Activated T-helper 1 cell treated with anti-CD3 and anti-CD28 coated beads, Interleukin-2, amount 50 U/mL, for 16 hours (primary cell): ENCODE measurements at places on chromosomes 1 and 21.

- DNase-seq, result no peak
These were observed 210.1 kb downstream of the GIPC2 start for GRCh38 chr1:78255846-78256245.

GRCh38 chr1:210792250-210793102 lies 341.5 kb downstream of the KCNH1 start:
- DNase-seq, result no peak

GRCh38 chr1:230103306-230104173 lies 36.5 kb downstream of the GALNT2 start:
- DNase-seq, result no peak

- DNase-seq, result no peak
These were observed 282.7 kb downstream of the KIF26B start for GRCh38 chr1:245437369-245438062.

- DNase-seq, result no peak
These were observed 647.5 kb upstream of the CHRM3 start for GRCh38 chr1:238738892-238739291.

DNA sequence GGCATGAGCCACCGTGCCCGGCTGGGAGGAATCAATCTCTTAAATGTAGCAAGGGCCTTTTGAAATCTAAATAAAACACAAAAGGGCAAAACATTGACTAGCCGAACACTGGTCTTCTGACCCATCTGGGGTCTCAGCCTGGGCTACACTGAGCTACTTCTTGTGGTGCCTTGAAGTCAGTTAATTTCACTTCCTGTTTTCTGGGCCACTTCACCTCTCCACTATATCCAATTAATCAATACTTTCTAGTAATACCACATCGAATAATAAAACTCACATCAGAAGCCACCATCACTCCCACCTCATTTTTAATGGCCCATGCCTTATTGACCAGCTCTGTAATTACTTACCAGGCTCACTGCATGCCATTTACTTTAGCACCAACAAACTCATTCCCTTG lies 138.0 kb upstream of the SAMSN1 start:
- no peak for DNase-seq

DNA sequence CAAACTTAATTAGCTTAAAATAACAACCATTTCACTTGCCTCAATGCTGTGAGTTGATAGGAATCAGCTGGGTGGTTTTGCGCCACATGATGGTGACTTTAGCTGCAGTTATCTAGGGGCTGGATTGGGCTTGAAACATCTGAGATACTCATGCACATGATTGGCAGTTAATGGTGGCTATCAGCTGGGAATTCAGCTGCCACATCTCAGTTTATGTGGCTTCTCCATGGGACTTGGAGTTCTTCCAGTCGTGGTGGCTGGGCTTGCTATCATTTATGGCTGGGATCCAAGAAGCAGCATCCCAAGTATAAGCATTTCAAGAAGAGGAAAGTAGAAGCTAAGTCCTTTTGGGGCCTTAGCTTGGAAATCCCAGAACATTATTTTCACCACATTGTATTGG lies 36.4 kb downstream of the PDC start:
- no peak for DNase-seq

DNA sequence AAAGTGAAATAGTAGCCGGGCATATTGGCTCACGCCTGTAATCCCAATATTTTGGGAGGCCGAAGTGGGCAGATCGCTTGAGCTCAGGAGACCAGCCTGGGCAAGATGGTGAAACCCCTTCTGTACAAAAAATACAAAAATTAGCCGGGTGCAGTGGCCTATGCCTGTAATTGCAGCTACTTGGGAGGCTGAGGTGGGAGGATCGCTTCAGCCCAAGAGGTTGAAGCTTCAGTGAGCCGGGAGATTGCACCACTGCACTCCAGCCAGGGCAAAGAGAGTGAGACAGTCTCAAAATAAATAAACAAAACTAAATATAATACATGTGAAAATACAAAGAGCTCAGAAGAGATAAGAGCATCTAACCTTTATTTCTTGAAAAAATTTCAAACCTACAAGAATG lies 2.3 kb upstream of the MSTO1 start:
- DNase-seq, result no peak

DNA sequence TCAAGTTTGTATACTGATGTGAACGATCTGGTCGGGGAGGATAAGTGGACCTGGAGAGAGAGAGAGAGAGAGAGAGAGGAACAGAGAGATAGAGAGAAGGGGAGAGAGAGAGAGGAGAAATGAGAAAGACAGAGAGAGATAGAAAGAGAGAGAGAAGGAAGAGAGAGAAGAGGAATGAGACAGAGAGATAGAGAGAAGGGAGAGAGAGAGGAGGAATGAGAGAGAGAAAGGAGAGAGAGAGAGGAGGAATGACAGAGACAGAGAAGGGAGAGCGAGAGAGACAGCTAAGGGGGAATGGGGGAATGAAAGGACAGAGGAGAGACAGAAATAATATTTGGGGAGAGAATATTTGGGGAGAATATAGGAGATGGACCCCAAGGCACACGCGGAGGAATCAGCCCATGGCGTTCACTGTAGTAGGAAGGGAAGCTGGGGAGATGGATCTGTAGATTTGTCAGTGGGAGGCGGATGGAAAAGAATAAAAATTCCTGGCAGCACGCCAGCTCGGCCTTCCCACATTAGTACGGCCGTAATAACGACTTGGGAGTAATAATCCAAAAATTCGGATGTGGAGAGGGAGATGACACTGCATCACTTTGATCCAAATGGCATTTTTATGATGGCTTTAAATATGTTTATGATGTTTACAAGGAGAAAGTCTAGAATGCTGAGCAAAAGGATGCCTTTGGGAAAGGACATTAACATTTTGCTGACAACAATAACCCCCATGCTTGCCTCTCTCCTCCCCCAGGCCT lies 159.8 kb upstream of the KCNJ6 start:
- no peak for DNase-seq

DNA sequence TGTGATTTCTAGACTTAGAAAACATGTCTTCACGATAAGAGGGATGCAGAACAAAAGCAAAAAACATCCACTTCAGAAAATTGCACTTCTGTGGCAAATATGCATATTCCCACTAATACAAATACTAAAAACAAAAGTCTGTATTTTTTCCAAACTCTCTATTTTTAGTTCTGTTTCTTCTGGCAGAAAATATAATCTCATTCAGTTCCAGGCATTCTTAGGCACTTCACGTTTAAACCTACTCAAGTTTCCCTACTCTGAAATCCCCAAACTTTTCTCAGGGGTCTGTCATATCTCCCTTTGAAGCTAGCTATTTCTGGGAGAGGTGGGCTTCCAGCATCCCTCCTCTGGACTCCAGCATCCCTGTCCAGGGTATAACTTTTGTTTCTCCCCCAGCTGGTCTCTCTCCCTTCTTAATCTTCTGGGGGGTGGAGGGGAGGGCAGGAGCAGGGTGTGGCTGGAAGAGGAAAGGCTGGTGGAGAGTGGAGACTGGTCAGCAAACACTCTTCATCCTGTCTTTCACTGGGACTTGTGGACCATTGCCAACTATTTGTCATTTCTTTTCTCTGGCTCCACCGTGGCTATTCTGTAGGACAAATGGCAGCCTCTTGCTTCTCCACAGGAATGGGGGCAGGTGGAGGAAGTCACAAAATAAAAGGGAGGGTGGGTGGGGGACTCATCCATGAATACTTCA lies 19.6 kb upstream of the NCF2 start:
- no peak for DNase-seq

DNA sequence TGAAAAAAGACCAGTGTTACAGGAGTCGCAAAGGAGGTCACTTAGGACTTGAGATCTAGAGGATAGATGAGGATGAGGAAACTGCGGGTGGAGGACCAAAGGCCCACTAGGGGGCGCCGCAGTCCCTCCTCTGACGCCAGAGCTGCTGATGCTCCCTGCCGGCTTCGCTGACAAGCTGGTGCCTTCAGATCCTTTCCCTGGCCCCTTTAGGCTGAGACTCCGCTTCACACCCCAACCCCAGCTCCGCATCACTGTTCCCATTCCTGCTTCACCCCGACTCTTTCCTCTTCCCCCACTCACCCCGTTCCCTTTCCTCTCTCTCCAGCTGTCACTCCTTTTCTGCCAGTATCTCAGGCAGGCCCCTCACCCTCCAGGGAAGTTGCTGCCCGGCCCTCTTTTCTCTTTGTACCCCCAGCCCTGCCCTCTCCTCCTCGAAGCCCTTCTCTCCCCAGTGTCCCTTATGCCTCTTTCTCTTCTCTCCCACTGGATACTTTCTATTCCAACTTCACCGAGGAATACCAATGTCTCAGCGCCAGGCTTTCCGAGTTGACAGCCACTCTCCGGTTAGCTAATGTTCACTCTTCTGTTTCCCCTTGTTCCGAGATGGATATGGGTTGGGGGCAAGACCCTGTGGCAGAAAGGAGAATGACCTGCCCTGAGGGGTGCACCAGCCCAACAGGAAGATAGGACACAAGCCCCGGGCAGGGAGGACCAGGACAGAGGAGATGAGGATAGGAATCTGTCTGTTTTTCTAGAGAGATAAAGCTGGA lies 4.5 kb downstream of the KCNJ9 start:
- DNase-seq, result peak; percentile 58

- DNase-seq, result no peak
These were observed 156.7 kb downstream of the NR5A2 start for GRCh38 chr1:200184196-200184595.

DNA sequence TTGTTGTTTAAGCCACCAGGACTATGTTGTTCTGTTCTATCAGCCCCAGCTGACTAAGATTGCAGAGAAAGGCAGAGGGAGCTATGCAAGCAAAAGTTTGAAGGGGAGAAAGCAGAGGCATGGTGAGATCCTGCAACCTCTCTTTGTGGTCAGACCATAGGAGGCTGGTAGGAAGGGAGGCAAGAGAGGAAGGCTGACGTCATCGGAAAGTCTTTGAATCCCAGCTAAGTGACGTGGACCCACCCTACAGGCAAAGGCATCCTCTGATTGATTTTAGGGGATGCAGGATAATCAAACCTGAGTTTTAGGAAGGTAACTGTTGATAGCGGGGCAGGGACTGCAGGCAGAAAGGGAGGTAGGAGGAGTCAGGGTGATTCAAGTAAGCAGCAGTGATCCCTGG lies 23.3 kb upstream of the TNNI1 start:
- no peak for DNase-seq

DNA sequence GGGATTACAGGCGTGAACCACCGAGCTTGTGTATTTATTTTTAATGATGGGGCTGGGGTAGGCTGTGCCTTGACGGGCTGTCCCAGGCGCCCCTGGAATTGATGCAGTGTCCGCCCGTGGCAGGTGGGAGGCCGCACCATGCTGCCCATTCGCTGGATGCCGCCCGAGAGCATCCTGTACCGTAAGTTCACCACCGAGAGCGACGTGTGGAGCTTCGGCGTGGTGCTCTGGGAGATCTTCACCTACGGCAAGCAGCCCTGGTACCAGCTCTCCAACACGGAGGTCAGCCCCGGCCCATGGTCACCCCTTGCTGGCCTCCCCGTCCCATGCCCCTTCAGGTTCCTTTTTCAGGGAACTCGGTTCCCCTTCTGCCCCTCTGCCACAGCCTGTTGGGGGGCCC lies 13.6 kb upstream of the PEAR1 start:
- no peak for DNase-seq
